ENCODE measurements at places on chromosomes 2 and 18. TPM values are rescaled to one million over a fixed set of nuclear protein-coding genes. Genes with fewer than 3 reads are reported as not detected.

The KCNE4 gene
- polyA plus RNA-seq, result not detected

GRCh38 chr2:130825231-130825965 is 11.3 kb upstream of the ARHGEF4 start:
- no peak for DNase-seq
- H3K4me1 ChIP-seq, result peaks cover 14% of the 10 kb centered on the region
- H3K4me3 ChIP-seq, result no peak overlapping the region
- H3K27ac ChIP-seq, result no peak overlapping the region
- no peaks in the 10 kb centered on the region for H3K36me3 ChIP-seq

DNA sequence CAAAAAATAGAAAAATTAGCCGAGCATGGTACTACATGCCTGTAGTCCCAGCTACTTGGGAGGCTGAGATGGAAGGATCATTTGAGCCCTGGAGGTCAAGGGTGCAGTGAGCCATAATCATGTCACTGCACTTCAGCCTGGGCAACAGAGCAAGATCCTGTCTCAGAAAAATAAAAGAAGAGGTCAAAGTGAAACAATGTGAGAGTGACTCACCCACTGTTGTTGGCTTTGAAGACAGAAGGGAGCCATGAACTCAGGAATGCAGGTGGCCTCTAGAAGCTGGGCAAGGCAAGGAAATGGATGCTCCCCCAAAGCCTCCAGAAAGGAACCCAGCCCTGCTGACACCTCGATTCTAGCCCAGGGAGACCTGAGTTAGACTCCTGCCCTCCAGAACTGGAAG is 3.7 kb upstream of the TMEM214 start:
- no peaks in the 10 kb centered on the region for H3K27me3 ChIP-seq
- no peak for DNase-seq
- H3K4me3 ChIP-seq, result no peak overlapping the region
- H3K27ac ChIP-seq, result no peak overlapping the region
- no peaks in the 10 kb centered on the region for H3K36me3 ChIP-seq

DNA sequence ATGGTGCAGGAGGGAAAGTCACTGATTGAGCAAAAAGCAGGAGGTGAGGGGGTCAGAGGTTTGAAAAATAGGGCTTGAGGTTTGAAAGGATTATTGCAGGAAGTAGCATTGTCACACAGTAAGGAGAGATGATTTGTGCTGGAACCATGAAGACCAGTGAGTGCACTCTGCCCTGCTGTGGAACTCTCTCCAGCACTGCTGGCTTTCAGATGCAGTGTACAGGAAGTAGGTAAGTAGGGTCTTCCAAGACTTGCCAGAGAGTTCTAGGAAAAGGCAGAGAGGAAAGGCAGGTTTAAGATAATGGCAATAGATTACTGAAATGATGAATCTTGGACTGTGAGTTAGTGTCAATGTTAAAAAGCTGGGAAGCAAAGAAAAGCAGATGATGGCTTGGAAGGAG is 11.2 kb downstream of the SP110 start:
- H3K27me3 ChIP-seq, result no peaks in the 10 kb centered on the region
- H3K36me3 ChIP-seq, result peaks cover 97% of the 10 kb centered on the region
- no peak overlapping the region for H3K27ac ChIP-seq
- peaks cover 9% of the 10 kb centered on the region for H3K4me1 ChIP-seq

GRCh38 chr18:355678-356077 is 87.8 kb upstream of the THOC1 start:
- H3K27ac ChIP-seq, result no peak overlapping the region
- no peak for DNase-seq
- H3K4me3 ChIP-seq, result no peak overlapping the region
- H3K4me1 ChIP-seq, result no peaks in the 10 kb centered on the region
- H3K36me3 ChIP-seq, result no peaks in the 10 kb centered on the region

- no peak overlapping the region for H3K4me3 ChIP-seq
- H3K4me1 ChIP-seq, result peaks cover 33% of the 10 kb centered on the region
- no peak for DNase-seq
- no peaks in the 10 kb centered on the region for H3K36me3 ChIP-seq
Observed at GRCh38 chr2:25824216-25824615, 54.1 kb downstream of the ASXL2 start.

DNA sequence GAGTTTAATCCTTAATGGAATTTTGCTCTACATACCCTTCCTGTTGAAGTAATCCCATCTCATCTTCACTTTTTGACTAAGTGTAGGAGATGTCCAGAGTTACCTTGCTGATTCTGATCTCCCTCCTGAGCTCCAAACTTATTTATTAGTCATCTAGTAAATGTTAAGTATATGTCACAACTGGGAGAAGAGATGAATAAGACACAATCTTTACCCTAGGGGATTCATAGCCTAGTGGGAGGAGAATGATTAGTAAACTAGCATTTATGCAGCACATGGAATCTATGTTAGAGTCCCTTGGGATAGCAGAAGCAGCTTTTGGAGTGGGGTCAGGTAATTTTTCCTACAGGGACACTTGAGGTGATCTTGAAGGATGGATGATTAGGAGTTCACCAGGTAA is 20.7 kb downstream of the ACVR2A start:
- H3K27me3 ChIP-seq, result no peaks in the 10 kb centered on the region
- no peak for DNase-seq
- no peak overlapping the region for H3K27ac ChIP-seq
- H3K4me1 ChIP-seq, result peaks cover 23% of the 10 kb centered on the region

- H3K4me1 ChIP-seq, result no peaks in the 10 kb centered on the region
- H3K4me3 ChIP-seq, result no peak overlapping the region
- H3K27me3 ChIP-seq, result peaks cover 3% of the 10 kb centered on the region
- no peaks in the 10 kb centered on the region for H3K36me3 ChIP-seq
Observed at GRCh38 chr2:164808776-164809175, 32.8 kb downstream of the COBLL1 start.
